HCT116 (cell line): ENCODE measurements at places on chromosomes 7 and 10. TPM values are rescaled to one million over a fixed set of nuclear protein-coding genes. Genes with fewer than 3 reads are reported as not detected.

TACC2 gene
- total RNA-seq = 38.6 TPM

NYAP1 gene
- total RNA-seq = 6.7 TPM

SRRM3 gene
- 12.7 TPM for total RNA-seq

MYH16 gene
- 0.57 TPM for total RNA-seq

DENND2A gene
- 0.12 TPM for total RNA-seq

AEBP1 gene
- 0.49 TPM for total RNA-seq

KCNH2 gene
- 9.7 TPM for total RNA-seq

AGR3 gene
- not detected for total RNA-seq

MUC12 gene
- total RNA-seq = 0.64 TPM

KLF14 gene
- 0.93 TPM for total RNA-seq

CRYGN gene
- total RNA-seq = not detected

ZFYVE27 gene
- total RNA-seq = 28.4 TPM

PSMC2 gene
- total RNA-seq = 121 TPM

LMBR1 gene
- 84.0 TPM for total RNA-seq

VPS37D gene
- 9.5 TPM for total RNA-seq

PLCE1 gene
- 2.5 TPM for total RNA-seq

JCAD gene
- 17.5 TPM for total RNA-seq
